ENCODE measurements at places on chromosomes 6 and 20.
A peak's percentile ranks its signal among the peaks of the same experiment; 100 is the strongest.

DNA sequence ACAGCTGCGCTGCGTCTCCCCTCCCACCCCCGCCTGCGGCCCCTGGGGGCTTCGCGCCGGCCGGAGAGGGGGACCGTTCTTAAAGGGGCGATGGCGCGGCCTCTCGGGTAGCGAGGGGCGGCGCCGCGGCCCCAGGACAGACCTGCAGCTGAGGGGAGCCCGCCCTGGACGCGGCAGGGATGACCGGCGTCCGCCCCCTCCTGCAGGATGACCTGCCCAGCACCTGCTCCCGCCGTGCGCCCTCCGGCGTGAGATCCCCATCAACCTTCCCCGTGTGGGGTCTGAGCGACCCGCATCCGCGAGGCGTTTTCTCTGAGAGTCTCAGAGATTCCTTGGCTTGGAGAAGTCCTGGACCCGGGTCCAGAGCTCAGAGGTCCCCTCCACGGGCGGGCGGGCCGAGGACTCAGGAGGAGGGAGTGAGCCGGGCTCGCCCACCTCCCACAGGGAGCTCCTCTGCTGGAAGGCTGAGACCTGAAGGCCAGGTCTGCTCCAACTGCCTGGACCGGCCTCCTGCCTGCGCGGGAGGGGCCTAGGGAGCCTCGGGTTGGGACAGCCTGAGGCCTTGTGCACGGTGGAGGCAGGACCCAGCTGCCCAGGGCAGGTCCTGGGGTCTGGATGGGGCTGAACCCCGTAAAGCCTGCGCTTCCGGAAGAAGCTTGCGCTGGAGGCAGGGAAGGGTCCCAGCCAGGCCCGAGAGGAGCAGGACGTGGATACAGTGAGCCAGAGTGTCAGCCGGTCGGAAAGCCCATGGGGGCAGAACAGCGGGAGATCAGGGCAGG is 532 bp upstream of the NKAIN4 start:
- no peak for DNase-seq

DNA sequence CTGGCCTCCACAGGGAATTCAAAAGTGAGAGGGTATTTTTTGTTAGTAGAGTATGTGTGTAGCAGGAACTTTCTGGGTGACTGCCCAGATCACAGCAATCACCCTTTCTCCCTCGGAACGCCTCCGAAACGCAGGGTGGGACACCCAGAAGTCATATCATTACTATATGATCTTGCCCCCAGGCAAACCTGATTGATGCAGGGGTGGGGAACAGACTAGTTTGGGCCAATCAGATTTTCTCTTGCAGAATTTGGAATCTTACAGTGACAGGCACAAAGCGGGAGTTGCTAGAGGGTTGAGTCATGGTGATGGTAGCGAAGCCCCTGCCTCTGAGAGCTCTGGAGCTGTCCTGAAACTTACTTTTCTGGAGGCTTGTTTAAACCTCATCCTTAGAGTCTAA is 16.5 kb upstream of the RPN2 start:
- DNase-seq: no peak

GRCh38 chr6:131519670-131520436 is 53.2 kb upstream of the ARG1 start:
- peak; percentile 58 for DNase-seq

GRCh38 chr20:34517114-34517505 is 888 bp downstream of the DYNLRB1 start:
- DNase-seq: no peak

- DNase-seq: no peak
Observed at GRCh38 chr20:19887556-19888268, 129.4 kb upstream of the NAA20 start.

- no peak for DNase-seq
Observed at GRCh38 chr6:117989086-117989485, 82.0 kb downstream of the SLC35F1 start.

- no peak for DNase-seq
Observed at GRCh38 chr6:39777218-39777617, 15.0 kb upstream of the DAAM2 start.

GRCh38 chr6:111759836-111760785 is 113.1 kb downstream of the FYN start:
- peak; percentile 41 for DNase-seq

DNA sequence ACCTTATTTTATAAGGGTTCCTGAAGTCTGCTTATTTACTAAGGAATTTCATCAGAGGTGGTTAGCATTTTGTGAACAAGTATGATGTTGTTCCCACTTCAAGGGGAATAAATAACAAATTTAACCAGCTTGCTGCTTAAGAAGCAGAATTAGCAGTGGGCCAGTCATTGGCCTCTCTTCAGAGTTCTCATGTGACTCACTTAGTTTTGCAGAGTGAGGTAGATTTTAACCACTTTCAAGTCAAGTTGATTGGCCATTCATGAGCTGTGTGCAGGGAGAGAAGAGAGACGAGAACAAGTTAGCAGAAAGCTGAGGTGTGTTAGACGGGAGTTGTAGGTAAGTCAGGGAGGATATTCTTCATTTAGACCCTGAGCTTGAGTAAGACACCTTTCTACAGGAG is 18.1 kb downstream of the TOP1 start:
- no peak for DNase-seq

DNA sequence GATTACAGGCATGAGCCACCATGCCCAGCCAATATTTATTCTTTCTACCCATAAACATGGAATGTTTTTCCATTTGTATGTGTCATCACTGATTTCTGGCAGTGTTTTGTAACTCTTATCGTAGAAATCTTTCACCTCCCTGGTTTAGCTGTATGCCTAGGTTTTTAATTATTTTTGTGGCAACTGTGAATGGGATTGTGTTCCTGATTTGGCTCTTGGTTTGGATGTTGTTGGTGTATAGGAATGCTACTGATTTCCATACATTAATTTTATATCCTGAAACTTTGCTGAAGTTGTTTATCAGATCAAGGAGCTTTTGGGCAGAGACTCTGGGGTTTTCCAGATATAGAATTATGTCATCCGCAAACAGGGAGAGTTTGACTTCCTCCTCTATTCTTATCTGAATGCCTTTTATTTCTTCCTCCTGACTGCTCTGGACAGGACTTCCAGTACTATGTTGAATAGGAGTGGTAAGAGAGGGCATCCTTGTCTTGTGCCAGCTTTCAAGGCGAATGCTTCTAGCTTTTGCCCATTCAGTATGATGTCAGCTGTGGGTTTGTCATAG is 198.6 kb downstream of the ZDHHC14 start:
- no peak for DNase-seq

DNA sequence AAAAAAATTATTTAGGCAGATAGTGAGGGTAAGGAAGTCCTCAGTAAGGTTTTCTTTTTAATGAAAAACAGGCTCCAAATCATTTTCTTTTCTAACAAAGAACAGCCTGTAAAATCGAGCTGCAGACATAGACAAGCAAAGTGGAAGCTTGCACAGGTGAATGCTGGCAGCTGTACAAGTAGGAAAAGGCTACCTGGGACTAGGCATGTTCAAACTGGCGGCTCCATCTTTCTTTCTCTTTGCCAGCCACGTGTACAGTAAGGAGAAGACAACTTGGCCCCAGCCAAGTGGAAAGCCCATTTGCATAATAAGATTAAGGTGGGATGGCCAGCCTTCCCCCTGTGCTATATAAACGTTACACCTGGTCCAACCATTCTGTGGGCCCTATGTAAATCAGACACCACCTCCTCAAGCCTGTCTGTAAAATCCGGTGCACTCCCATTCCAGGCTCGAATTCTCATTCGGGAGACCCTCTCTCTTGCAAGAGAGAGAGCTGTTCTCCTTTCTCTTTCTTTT is 27.0 kb upstream of the SLC2A12 start:
- DNase-seq: no peak

DNA sequence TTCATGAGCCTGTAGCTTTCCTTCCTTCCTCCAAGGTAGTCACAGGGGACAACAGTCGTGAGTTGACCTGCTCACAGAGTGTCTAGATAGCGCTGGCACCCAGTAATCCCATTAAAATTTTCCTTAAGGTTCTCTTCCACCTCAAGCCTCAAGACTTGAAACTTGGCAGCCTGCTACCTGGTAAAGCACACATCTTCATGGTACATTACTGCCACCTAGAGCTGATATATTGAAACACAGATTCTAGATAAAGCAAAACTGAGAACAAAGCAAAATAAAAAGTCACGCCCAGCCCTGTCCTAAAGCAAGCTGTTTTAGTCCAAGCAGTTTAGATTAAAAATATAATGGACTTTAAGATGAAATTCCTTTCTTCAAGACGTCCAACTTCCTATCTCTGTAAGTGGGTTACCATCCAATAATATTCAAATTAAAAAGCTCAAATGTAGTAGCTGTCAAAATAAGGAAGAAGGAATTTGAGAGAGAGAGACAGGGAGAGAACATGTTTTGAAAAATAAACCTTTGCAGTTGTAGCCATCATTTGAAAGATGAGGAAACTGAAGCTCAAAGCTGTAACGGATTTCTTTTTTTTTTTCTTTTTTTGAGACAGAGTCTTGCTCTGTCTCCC is 50.7 kb upstream of the CD83 start:
- DNase-seq: no peak

DNA sequence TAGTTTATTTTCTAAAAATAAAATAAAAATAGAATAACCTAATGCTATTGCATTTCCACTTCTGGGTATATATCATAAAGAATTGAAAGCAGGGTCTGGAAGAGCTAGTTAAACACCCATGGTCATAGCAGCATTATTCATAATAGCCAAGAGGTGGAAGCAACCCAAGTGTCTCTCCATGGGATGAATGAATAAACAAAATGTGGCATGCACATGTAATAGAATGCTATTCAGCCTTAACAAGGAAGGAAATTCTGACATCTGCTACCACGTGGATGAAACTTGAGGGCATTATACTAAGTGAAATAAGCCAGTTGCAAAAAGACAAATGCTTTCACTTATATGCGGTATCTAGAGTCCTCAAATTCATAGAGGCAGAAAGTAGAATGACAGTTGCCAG is 130.8 kb downstream of the TIAM2 start:
- DNase-seq: no peak
